H4 (cell line): ENCODE measurements at places on chromosomes 7 and 10. TPM values are rescaled to one million over a fixed set of nuclear protein-coding genes. Genes with fewer than 3 reads are reported as not detected.

Gene GNG11
- total RNA-seq = 57.1 and 58.5 TPM in 2 replicates

Gene ACSM6
- not detected in 2 replicates for total RNA-seq

GRCh38 chr10:15896654-15897053 lies 36.3 kb upstream of the MINDY3 start:
- DNase-seq = no peak

GRCh38 chr10:112663234-112664125 lies 216.5 kb downstream of the VTI1A start:
- no peak for DNase-seq

- no peak for DNase-seq
Measured at GRCh38 chr7:36668750-36669149, 55.5 kb downstream of the AOAH start.

DNA sequence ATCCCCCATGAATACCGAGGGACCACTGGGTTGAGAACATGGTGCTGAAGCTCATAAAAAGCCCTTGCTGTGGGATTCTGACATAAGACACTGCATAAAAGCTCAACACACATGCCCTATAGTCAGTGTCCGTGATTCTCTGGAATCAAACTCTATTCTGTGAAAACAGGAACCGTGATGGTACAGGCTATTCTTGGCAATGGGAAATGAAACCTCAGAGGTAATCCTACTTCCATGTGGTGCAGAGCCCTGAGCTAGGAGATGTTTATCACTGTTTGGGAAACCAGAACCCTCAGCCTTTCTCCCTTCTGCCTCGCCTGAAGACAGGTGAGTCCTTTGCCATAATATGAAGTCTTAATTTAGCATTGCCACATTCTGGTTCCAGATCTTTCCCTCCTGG lies 80.8 kb upstream of the PRSS1 start:
- DNase-seq = no peak

- peak; percentile 76 for DNase-seq
Measured at GRCh38 chr7:42272793-42273665, 36.0 kb upstream of the GLI3 start.

DNA sequence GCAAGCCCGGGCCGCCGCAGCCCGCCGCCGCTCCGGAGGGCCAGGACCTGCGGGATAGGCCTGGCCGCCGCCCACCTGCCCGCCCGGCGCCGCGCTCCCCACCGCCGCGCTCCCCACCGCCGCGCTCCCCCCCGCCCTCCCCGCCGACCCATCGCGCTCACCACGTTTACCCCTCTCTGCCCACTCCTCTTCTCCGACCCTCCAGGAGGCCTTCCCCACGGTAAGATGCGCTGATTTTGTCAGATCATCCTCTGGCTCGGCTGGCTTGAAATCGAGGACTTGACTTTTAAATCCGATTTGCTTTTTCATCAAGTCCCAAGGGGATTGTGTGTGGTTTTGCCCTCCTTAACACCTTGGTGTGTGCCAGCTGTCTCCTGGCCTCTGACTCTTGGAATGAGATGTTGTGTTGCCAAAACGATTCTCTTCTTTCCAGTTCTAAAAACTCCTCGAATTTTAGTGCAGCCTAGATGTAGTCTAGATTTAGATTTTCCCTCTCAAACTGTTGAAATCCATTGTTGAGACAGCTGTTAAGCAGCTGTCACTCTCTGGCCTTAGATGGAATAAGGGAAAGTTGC lies 738 bp downstream of the POM121 start:
- DNase-seq = no peak
